ENCODE measurements at places on chromosomes 3 and 15.

- no peak for DNase-seq
Observed at GRCh38 chr15:69126054-69126469, 34.4 kb upstream of the GLCE start.

GRCh38 chr15:62066663-62067447 lies at the start of gene C2CD4A:
TSS of gene C2CD4A (plus strand) at chr15:62066977. CDS start at chr15:62067614, 637 bp downstream.
- no peak for DNase-seq

DNA sequence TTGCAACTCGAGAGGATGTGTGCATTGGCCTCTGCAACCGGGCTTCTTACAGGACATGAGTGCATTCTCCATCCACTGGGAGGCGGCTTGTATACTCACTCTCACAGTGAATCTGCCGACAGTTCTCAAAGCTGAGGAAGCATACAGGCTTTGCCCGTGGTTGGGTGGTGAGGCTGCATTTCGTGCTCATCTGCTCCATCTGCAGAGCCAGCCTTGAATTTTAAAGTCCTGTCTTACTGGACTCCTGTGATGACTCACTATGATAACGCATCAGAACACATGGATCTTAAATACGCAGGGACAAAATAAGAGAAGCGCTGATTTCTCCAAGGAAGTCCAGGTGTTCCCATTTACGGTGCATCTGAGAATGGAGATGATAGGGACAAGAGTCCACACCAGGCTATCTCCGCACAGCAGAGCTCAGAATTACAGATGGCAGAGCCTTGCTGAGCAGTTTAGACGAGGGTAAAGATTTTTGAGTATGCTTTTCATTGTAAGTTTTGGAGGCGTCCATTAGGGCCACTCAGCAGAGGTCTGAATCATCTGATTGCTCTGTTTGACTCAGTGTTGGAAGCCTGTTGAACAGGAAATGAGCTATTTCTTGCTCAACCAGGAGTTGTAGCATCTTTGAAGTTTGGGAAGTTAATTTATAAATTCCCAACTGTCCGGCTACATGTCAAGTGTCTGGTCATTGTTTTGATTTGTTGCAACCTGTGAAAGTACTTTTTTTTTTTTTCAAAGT lies 87.1 kb downstream of the GABRG3 start:
- DNase-seq, result no peak

DNA sequence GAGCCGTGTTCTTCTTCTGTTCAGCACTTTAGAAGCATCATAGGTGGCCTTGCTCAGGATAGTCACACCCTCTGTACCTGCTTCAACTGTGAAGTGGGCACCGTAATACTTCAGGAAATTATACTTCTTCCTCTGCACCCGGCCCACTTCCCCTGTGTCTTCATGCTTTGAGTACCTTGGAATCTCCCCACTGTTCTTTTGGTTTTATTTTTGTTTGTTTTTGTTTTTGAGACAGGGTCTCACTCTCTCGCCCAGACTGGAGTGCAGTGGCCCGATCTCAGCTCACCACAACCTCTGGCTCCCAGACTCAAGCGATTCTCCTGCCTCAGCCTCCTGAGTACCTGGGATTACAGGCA lies 1.7 kb downstream of the P2RY14 start:
- DNase-seq, result peak; percentile 2

- no peak for DNase-seq
Observed at GRCh38 chr15:98730860-98731711, 82.7 kb downstream of the IGF1R start.

GRCh38 chr15:29568840-29569532 lies 253.3 kb downstream of the TJP1 start:
- no peak for DNase-seq

GRCh38 chr3:45098310-45098709 lies 47.9 kb downstream of the CDCP1 start:
- no peak for DNase-seq

- DNase-seq, result no peak
Observed at GRCh38 chr3:24387000-24387399, 107.7 kb downstream of the THRB start.

- no peak for DNase-seq
Observed at GRCh38 chr3:10317311-10317960, 3.5 kb downstream of the SEC13 start.

DNA sequence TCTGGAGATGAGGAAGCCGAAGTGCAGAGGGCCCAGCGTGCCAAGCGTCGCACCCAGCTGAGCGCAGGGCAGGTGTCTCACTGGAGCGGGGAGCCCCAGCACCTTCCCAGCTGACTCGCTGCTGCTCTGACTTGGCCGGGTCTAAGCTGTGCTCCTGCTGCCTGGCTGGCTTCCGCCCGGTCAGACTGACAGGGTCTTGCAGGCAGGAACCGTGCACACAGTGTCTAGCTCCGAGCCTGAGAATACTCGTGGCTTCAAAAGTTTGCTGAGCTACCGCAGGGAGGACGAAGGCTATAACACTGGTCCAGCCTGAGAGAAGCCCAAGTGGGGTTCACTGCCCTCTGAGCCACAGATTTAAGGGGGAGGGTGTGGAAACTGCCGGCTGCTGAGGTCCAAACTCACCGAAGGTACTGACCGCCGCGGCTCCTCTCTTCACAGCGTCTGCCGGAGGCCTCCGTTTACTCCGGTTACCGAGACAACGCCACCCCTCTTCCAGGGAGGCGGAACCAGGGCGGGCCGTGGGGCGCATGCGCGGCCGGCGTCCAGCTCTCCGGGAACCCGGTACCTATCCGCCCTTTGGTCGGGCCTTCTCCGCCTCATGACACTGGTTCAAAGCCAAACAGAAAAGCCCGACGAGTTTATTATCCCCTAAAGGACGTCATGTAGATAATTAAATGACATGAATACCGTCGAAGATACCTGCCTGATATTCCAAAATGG lies at the start of gene CFAP44:
CFAP44 (minus strand) TSS at position 443 of the 720 bp plus-strand sequence. CDS start 7,829 bp downstream, outside the sequence.
- no peak for DNase-seq

- DNase-seq, result no peak
Observed at GRCh38 chr3:151804267-151804666, 9.6 kb upstream of the AADAC start.

DNA sequence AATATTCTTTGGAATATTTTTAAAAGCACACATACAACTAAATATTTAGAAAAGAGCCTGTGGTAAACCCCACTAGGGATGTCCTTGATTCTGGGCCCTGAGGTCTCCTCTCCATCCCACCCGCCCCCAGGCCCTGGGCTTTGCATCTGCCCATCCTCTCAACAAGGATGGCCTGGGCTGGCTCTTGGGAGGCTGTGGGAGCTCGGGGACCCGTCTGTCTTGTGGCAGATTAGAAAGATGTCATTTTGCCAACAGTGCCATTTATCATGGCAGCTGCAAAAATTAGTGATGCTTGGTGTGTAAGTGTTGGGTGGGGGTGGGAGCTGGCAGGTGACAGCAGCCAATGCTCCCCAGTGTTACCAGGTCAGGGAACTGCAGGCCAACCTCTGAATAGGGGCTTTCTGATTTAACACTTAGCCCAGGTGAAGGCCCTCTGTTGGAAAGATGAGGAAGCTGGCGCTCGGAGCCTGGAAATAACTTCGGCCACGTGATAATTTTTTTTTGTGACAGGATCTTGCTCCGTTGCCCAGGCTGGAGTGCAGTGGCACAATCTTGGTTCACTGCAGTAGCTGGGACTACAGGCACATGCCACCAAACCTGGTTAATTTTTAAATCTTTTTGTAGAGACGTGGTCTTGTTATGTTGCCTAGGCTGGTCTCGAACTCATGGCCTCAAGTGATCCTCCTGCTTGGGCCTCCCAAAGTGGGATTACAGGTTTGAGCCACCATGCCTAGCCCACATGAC lies 16.9 kb upstream of the CSPG4 start:
- DNase-seq, result no peak

- no peak for DNase-seq
Observed at GRCh38 chr3:38960953-38961622, 90.7 kb downstream of the SCN11A start.

Data from GDM1 (cell line).